ENCODE measurements at places on chromosomes 2 and 18.

DNA sequence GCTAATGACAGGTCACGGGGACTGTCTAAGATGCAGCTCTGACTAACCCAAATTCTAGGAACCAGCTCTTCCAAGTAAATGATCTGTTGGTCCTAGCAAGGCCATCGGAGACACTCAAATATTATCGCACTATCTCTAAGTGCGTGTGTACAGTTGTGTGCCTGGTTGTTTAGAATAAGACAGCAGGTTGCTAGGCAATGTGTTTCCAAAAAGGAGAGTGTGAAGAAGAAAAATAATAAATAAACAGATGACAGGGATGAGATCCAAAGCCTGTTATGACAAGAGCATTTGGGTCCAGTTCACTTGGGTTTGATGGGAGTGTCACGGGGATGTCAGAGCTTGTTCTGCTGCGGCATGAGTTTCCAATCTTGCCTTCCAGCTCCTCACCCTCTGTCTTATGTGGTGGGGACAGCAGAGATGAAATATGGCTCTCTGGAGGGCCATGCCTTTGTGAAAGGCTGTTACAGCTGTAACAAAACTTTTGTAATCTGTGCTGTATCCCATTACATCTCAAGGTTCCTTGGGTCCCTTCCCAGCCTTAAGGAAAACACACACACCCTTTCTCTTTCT is 127.5 kb upstream of the TNP1 start:
- DNase-seq, result no peak

GRCh38 chr2:76491503-76491902 is 780.8 kb upstream of the GCFC2 start:
- no peak for DNase-seq

DNA sequence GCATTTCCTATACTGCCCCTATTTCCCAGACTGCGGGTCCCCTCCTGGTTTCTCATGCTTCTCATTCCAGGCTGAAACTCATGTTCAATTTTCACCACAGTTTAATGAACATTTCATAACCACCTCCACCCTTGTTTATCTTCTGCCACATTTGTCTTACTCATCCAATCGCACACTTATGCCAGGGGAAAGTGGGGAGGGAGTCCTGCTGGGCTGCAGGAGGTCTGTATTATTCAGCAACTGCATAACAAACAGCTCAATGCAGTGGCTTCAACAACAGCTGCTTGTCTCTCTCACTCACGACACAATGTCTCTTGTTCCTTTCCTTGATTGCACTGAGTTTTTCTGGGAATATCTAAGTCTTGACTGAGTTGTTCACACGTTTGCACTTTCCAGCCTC is 106.0 kb downstream of the ZNF519 start:
- DNase-seq, result no peak

DNA sequence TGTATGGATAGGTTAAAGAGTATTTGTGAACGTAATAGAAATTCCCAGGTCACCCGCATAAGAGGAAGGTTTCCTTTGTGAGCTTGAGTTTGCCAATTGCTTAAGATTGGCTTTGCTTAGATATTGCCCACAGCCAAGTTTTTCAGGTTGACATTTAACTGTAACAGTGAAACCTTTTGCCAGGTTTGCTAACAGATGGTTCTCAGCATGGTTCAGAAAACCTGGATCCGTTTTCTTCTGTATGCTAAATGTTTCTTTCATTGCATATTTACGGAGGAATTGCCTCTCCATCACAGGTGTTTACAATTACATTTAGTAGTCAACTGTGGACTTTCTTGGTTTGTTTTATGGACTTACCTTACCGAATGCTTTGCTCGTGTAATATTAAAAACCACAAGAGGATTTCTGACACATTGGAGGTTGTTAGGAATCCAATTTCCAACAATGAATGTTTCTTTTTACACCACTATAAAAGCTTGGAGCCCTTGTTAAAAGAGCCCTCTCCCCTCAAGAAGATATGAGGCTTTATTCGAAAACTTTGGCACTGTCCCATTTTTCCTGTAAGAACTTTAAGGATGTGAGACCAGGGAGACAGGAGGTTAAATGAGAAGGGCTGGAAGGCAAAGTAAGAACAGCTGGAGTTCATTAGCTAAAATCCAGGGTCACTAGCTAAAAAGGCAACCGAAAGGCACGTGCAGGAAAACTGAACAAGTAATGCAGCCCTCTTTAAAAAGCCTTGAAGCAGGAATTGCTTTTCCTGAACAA is 7.8 kb downstream of the CDK15 start:
- DNase-seq, result no peak

GRCh38 chr2:224208007-224208406 is 168.9 kb upstream of the SERPINE2 start:
- no peak for DNase-seq

DNA sequence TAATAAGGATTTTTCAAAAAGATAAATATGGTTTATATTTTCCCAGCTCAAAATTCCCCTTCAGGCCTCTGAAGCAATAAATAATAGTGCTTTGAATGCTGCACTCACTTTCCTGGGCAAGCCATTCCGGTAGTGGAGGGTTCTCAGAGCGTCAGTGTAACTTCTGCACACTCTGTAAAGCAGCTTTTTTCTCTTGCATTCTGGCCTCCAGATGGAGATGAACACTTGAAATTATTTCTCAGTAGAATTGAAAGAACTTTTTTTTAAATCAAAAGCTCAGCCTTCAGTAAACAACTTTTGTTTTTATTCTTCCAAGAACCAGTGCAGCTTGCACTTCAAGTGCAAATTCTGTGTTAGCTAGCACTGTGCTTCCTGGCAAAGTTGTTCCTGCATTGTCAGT is 281.1 kb upstream of the RAB12 start:
- no peak for DNase-seq

All from SHP77 treated with DMSO at 0.1 percent for 48 hours (cell line).